ENCODE measurements at places on chromosomes 6 and 20.

DNA sequence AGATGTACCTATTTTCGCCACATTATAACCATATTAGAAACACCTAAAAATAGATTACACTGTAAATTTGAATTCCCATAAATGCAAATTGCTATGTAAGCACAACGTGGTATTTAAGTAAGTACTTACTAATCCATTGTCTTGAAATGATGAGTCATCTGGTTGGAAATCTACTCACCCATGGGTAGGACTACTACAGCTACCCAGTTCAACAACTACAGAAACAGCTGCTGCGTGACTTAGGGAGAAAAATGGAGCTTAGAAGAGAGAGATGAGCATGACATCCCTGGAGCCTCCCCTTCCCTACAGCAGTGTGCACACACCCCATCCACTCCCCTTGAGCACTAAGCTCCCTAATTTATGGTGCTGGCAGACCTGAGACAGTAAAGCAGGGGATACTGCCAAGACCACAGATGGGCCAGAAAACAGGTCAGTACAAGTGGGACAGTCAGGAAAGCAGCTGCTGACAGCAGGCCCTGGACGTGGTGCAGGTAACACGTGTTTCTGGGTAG, 26.9 kb downstream of the RRAGD start:
- no peak for DNase-seq

DNA sequence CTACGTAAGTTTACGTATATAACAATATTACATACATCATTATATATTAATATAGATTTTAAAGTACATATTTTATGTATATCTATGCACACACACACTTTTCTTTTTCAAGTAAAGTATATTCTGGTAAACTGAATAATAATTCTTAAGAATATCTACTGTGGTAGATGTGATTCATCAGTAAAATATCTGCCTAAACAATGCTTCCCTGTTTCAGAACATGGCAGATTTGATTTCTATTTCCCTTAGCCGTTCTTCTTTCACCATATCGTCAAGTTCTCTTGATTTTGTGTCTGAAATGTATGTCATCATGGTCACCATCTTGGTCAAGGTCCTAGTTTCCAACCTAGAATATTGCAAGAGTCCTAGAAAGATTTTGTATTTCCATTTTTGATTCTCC, 195.6 kb downstream of the HDGFL1 start:
- DNase-seq: no peak

DNA sequence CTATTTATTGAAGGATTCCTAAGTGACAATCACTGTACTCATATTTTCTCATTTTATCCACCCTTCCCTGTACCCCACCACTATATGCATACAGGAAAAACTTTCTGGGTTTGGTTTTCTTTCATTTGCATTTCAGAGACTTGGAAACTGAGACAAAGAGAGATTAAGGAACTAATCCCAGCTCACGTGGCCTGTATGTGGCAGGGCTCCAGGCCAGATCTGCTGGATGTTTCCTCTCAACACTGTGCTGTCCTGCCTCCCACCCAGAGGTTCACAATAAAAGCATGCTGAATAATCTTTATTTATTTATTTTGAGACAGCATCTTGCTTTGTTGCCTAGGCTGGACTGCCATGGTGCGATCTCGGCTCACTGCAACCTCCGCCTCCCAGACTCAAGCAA, 50.2 kb downstream of the CEP162 start:
- DNase-seq: no peak

DNA sequence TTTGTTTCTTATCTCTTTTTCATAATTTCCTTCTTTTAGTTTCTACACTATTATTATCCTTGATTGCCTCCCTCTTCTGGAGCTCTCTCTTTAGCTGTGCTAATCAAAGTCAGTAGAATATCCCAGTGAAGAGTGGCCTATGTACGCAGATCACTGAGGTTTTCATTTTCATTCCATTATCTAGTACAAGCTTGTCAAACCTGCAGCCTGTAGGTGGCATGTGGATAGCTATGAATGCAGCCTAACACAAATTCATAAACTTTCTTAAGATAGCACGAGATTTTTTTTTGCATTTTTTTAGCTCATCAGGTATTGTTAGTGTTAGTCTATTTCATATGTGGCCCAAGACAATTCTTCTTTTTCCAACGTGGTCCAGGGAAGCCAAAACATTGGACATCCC, 825.7 kb upstream of the MAP3K7 start:
- DNase-seq: no peak

Data from HS-27A (cell line).